ENCODE measurements at places on chromosomes 11 and 22.

DNA sequence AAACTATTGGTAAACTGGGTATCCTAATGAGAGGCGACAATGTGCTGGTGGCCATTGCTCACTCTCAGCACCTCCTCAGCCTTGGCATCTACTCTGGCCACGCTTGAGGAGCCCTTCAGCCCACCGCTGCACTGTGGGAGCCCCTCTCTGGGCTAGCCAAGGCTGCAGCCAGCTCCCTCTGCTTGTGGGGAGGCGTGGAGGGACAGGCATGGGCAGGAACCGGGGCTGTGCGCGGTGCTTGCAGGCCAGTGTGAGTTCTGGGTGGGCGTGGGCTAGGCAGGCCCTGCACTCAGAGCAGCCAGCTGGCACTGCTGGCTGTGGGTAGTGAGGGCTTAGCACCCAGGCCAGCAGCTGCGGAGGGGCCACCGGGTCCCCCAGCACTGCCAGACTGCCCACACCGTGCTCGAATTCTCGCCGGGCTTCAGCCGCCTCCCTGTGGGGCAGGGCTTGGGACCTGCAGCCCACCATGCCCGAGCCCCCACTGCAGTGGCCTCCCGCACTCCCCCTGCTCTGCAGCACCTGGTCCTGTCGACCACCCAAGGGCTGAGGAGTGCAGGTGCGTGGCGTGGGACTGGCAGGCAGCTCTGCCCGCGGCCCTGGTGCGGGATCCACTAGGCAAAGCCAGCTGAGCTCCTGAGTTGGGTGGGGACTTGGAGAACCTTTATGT, 575.9 kb upstream of the ANO3 start:
- no peak for DNase-seq

- no peak for DNase-seq
Observed at GRCh38 chr11:57536947-57537619, at the start of gene SMTNL1. Gene SMTNL1 (plus strand): TSS chr11:57537595. CDS start chr11:57542643, 5,048 bp downstream.

- DNase-seq = no peak
Observed at GRCh38 chr11:67584881-67585873, 1.6 kb downstream of the GSTP1 start.

- peak; percentile 42 for DNase-seq
Observed at GRCh38 chr11:125164422-125165110, at the start of gene PKNOX2. Gene PKNOX2 (plus strand): TSS chr11:125164751. CDS start chr11:125351306, 186,555 bp downstream.

GRCh38 chr22:50630376-50630775, 2.4 kb upstream of the ARSA start:
- DNase-seq = no peak

GRCh38 chr11:82867495-82868082, 32.6 kb downstream of the PRCP start:
- peak; percentile 50 for DNase-seq

- DNase-seq = no peak
Observed at GRCh38 chr11:70525466-70525865, 127.1 kb downstream of the CTTN start.
